ENCODE measurements at places on chromosomes 12 and 14.

DNA sequence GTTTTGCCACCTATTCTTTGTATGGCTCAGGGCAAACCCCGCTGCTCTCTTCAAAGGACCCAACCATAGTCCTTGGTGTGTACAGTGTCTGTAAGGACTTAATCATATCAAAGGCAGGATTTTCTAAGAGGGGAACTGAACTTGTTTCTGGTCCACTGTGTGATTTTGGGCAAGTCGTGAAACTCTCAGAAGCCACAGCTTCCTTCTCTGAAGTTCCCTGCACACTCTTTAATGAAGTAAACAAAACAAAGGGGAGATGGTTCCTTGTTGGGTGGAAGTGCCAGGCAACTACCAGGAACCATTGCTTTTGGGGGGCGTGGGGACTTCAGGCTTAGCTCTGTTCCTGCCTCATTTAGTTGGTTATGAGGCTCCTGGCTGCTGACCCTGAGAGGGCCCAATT is 152.4 kb downstream of the VRK1 start:
- DNase-seq = no peak

- no peak for DNase-seq
These were observed 161.2 kb downstream of the PLCZ1 start for GRCh38 chr12:18576648-18577047.

GRCh38 chr14:90522571-90523191 is 125.9 kb downstream of the CALM1 start:
- peak; percentile 83 for DNase-seq

DNA sequence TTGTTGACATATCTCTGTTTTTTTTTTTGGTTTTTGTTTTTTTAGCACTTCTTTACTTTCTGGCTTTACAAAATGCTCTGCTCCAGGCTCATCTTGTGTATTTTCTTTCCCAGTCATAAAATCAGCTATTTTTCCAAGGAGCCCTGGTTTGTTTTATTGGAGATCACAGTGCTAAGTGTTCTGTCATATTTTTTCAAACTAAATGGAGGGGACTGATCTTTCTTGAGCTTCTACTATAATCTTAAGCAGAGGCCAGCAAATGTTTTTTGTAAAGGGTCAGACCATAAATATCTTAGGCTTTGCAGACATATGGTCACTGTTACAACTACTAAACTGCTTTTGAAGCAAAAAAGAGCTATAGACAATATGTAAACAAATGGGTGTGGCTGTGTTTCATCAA is 30.6 kb upstream of the LIN7A start:
- DNase-seq = no peak

DNA sequence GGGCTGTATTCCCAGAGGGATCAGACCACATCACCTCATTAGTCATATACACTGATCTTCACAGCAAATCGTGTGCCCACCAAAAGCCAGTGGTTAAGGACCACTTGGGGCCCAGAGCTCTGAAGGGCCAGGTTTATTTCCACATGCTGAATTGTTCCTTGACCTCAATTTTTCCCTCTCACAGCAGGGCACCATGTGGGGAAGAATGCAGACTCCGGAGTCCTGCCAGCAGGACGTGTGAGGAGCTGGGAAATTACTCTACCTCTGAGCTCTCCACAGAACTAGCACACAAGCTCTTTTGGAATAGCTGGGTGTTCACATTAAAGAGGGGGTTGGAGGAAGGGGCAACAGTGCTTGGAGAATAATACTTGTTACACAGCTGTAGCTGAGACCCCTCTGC is 57.6 kb upstream of the SEL1L start:
- no peak for DNase-seq

DNA sequence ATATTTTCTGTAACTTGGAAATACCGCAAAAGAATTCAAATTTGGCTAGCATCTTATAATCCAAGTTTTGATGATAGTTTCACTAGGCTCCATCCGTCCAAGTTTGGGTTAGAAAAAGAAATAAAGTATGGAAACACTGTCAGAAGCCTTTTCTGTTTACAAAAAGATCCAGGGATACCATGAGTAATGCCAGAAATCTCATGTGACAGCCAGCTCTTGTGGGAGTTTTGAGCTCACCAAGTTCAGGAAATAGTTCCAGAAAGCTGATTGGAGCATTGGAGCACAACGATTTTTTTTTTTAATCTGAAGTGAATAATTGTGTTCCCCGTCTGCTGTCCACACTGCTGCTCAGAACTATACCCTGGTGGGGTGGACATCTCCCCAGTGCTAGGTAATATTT is 229.7 kb upstream of the NPAS3 start:
- no peak for DNase-seq

All from NCI-H446 treated with DMSO at 0.1 percent for 48 hours (cell line).